ENCODE measurements at places on chromosomes 13 and 19. TPM values are rescaled to one million over a fixed set of nuclear protein-coding genes. Genes with fewer than 3 reads are reported as not detected.

The FAM98C gene
- polyA plus RNA-seq: 8.2 TPM

The CNFN gene
- not detected for polyA plus RNA-seq

The SLC5A5 gene
- not detected for polyA plus RNA-seq

The PNMA8B gene
- 2.9 TPM for polyA plus RNA-seq

The OR10H4 gene
- not detected for polyA plus RNA-seq

The LGI4 gene
- polyA plus RNA-seq: 9.1 TPM

The LIN7B gene
- polyA plus RNA-seq: 8.1 TPM

Data from muscle of back (tissue), 13 donors.